ENCODE measurements at places on chromosomes 2 and 18. TPM values are rescaled to one million over a fixed set of nuclear protein-coding genes. Genes with fewer than 3 reads are reported as not detected.

SPRED2 gene
- total RNA-seq, result 7.9 TPM

SELENOI gene
- total RNA-seq, result 9.1 TPM

IL1RN gene
- 2.7 TPM for total RNA-seq

OSBPL6 gene
- total RNA-seq, result 0.28 TPM

MC2R gene
- total RNA-seq, result 0.05 TPM

DLGAP1 gene
- 0.24 TPM for total RNA-seq

AOX1 gene
- total RNA-seq, result 0.42 TPM

SPC25 gene
- 16.0 TPM for total RNA-seq

DNA sequence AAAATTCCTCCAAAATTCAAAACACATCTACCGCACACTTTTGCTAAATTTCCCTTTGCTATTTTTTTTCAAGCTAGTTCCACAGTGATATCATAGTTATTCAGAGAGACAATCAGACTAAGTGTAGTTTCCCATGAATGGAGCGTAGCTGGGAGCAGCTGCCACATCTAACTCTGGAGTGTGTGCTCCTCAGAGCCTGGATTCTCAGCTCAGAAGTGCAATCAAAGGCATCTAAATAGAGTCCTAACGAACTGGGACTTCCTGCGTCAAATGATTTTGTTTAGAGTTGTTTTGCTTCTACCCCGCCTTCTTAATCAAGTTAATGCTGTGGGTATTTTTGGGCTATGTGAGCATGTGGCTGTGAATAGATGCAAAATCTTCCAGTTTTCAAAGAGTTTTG is 160.3 kb downstream of the TMEM18 start:
- H3K36me3 ChIP-seq, result no peaks in the 10 kb centered on the region
- H3K4me1 ChIP-seq, result no peaks in the 10 kb centered on the region
- no peak for DNase-seq
- H3K4me3 ChIP-seq, result no peak overlapping the region

DNA sequence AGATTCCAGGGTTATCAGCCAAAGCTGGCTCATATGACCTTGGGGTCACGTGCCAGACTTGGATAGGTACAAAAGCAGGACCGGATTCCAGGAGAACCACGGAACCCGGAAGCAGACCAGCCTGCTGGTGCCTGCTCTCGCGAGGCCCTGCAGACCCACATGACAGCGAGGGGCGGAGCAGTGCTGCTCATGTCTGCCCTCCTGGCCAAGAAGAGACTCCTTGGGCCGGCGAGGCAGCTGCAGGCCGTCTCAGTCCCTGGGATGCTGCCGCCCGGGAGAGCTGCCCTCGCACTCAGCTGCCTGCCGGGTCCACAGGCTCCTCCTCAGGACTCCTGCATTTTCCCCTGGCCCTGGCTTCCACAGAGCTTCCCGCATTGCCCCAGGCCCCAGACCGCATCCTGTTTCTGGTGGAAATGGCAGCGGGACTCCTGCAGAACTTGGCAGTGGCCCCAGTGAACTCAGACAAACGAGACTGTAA is 739.5 kb downstream of the SOCS6 start:
- no peaks in the 10 kb centered on the region for H3K4me1 ChIP-seq
- DNase-seq, result no peak
- H3K27ac ChIP-seq, result no peak overlapping the region
- H3K4me3 ChIP-seq, result no peak overlapping the region
- H3K27me3 ChIP-seq, result no peaks in the 10 kb centered on the region

DNA sequence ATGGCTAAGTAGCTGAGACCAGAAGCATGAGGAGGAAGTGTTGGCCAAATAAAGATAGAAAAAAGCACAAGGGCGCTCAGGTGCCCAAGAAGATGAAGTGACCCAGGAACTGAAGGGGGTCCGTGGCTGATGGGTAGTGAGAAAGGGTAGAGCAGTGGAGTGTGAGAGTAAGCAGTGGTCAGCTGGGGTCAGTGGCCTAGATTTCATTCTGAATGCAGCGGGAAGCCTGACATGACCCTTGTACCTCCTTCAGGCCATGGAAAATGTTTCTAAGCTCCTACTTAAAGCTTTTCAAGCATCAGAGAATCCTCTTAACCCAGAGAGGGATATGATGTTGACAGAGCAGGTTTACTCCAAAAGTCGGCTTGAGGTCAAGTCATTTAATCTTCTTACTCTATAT is 89.0 kb upstream of the UNC80 start:
- no peak for DNase-seq
- H3K4me1 ChIP-seq, result no peaks in the 10 kb centered on the region
- no peak overlapping the region for H3K27ac ChIP-seq

DNA sequence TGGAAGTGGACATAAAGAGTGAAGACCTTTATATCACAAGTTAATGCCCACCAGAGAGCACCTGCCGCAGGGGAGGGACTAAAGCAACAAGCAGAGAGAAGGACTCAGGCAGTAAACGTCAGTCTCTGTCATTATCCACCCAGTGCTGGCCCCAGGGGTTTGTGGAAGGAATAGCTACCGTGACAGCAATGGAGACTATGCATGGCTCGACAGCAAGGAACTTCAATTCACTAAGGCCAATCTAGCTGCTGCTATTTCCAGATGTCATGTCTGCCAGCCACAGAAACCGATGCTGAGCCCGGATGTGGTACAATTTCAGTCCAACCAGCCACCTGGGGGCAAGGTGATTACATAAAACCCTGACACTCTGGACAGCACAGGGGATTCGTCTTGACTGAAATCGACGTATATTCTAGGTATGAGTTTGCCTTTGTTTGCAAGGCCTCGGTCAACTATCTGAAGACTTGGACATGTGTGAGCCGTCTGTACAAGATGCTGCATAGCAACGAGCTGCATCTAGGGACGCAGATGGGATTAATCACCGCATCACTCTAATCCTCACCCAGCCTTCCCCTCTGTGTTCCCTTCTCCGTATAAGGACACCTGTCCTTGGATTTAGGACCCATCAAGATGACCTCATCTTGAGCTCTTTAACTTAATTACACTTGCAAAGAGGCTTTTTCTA is 154.1 kb upstream of the SH3BP4 start:
- H3K36me3 ChIP-seq, result no peaks in the 10 kb centered on the region
- no peaks in the 10 kb centered on the region for H3K4me1 ChIP-seq
- no peak overlapping the region for H3K4me3 ChIP-seq
- no peak for DNase-seq

- peaks cover 11% of the 10 kb centered on the region for H3K36me3 ChIP-seq
- no peaks in the 10 kb centered on the region for H3K27me3 ChIP-seq
- H3K27ac ChIP-seq, result no peak overlapping the region
- peaks cover 20% of the 10 kb centered on the region for H3K4me1 ChIP-seq
Measured at GRCh38 chr2:134372141-134372540, 118.3 kb downstream of the MGAT5 start.

DNA sequence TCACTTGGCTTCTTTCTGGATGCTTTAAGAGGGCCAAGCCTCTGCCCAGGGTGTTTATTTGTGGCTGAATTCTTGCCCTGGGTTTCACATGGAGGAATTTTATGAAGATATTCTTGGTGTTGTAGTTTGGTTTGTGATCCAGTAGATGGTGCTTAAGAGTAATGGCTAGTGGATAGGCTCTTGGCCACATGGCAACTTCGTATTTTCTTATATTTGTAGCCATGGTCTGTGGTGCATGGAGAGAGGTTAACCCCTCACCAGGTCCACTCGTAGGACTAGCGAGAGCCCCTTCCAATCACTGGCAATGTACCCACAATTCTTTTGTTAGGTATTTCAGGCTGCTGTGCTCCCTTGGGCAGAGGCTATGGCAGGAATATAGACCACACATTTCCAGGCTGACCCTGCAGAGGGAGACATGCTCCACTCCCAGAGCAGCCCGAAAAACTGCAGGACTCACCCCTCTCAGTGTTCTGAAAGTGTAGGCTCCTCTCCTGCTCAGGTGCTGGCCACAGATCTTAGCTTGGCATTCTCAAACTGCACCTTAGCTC is 582.1 kb upstream of the SETBP1 start:
- H3K27ac ChIP-seq, result no peak overlapping the region
- H3K4me1 ChIP-seq, result no peaks in the 10 kb centered on the region
- H3K36me3 ChIP-seq, result no peaks in the 10 kb centered on the region
- DNase-seq, result no peak
- H3K4me3 ChIP-seq, result no peak overlapping the region

DNA sequence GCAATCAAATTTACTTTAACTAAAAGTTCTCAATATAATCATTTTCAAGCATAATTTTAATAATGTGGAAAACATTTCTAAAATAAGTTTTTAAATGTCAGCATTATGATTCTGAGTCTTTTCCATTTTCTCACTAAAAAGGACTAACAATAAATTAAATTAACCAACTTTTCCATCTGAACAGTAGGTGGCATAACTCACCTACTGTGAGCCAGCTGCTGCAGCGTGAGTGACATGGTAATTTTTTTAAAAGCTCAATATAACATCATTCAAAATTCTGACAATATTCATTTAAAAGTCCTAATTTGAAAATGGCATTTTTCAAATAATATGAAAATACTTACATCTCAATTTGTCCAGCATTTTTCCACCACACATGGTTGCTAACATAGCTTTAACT is 66.5 kb downstream of the DTNB start:
- H3K36me3 ChIP-seq, result no peaks in the 10 kb centered on the region
- DNase-seq, result no peak
- H3K27me3 ChIP-seq, result no peaks in the 10 kb centered on the region
- H3K4me1 ChIP-seq, result peaks cover 2% of the 10 kb centered on the region

DNA sequence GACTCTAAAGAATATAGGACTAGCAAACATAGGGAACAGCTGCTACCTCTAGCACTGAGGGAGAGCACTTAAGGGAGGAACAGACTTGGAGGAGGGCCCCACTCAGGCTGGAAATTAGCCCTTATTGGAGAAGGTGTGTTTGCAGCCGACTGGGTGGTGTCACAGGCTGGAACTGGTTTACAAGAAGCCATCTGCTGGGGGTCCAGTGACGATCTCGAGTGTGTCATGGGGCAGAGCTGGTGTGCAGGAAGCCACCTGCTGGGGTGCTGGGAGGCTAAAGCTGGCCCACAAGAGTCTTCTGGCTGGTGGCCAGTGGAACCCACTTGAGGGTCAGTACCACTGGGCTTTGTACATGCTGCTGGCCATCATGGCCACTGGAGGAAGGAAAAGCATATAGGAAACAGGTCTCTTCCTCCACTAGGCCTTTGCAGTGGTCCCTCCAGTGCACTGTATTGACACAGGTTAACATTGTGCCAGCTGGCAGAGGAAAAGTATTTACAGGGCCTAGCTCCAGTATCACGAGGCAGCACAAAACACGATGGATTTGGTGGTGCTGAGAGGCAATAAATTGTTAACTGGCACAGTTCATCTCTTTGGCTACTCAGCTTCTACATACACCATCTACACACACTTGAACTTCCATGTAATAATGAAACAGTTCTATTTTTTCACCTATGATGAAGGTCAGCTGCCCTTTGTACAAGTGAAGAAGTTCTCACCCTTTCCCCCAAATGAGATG is 43.6 kb downstream of the MAP3K20 start:
- no peak for DNase-seq
- no peak overlapping the region for H3K27ac ChIP-seq
- H3K27me3 ChIP-seq, result no peaks in the 10 kb centered on the region
- H3K4me1 ChIP-seq, result no peaks in the 10 kb centered on the region
- H3K36me3 ChIP-seq, result no peaks in the 10 kb centered on the region
- no peak overlapping the region for H3K4me3 ChIP-seq

DNA sequence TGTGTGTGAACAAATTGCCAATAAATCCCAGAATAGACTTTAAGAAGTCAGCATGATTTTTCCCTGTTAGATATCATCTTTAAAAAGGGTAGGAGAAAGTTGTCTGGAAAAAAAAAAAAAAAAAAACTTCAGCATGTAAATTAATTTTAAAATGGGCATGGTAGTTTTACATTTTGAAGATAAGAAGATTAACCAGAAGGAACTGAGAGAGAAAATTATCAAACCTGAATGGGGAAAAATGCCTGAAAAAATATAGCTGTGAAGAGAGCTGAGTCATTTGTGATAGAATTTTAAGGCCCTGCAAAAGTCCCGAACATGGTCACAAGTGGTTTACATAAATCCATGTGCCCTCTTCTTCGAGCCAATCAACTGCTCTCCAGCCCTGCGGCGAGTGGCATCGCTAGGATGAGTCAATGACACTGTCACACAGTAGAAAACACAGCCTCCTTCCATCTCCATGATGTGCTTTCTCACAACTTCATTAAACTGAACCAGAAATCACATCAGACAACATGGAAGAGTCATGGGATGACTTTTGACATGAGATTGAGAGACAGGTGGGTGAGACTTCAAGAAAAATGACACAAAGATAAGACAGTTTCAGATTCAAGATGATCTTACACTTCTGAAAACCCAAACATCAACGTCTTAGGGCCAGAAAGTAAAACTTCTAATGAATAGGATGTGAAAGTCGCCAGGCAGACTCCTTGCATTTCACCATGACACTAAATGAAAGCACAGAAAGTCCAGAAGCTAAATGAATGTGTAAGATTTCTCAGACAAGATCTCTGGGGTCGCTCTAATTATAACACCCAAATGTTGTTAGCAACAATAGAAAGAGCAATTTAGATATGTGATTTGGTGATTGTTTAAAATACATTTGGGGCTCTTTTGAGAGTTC is 273.0 kb upstream of the ID2 start:
- no peak overlapping the region for H3K27ac ChIP-seq
- peak; percentile 34 for DNase-seq
- H3K4me1 ChIP-seq, result peaks cover 2% of the 10 kb centered on the region
- no peaks in the 10 kb centered on the region for H3K36me3 ChIP-seq
- H3K4me3 ChIP-seq, result no peak overlapping the region

- H3K4me3 ChIP-seq, result no peak overlapping the region
- H3K27ac ChIP-seq, result no peak overlapping the region
- H3K4me1 ChIP-seq, result no peaks in the 10 kb centered on the region
- no peaks in the 10 kb centered on the region for H3K27me3 ChIP-seq
Measured at GRCh38 chr2:171419333-171419732, 14.5 kb downstream of the METTL8 start.

- no peaks in the 10 kb centered on the region for H3K4me1 ChIP-seq
- no peak overlapping the region for H3K27ac ChIP-seq
- H3K27me3 ChIP-seq, result no peaks in the 10 kb centered on the region
Measured at GRCh38 chr2:185578322-185578721, 160.3 kb upstream of the FSIP2 start.

DNA sequence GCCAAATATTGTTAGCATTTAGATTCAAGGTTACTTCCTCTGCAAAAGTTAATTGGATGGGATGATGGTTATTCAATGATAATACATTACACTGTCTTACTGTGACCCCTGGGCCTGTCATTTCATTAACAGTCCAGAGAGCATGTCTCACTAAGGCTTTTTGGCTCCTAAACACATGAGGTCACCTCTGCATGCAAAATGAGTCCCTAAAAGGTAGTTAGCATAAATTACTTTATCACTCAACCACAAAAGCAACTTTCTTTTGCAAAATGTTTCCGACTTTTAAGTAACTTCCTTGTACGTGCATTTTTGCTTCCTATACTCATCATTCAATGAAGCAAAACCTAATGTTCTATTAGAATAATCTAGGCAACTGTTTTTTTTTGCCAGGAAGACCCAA is 16.8 kb upstream of the AGFG1 start:
- H3K4me3 ChIP-seq, result no peak overlapping the region
- H3K4me1 ChIP-seq, result peaks cover 2% of the 10 kb centered on the region
- no peaks in the 10 kb centered on the region for H3K36me3 ChIP-seq
- DNase-seq, result no peak
- no peak overlapping the region for H3K27ac ChIP-seq

All from thymus (tissue), 14 donors.